Smooth muscle cell of the brain vasculature (primary cell): ENCODE measurements at places on chromosomes 11 and 22.

GRCh38 chr11:78248903-78249302 lies 60.2 kb downstream of the USP35 start:
- no peak for DNase-seq

GRCh38 chr11:2374456-2375201 lies 2.5 kb upstream of the CD81 start:
- DNase-seq = no peak

GRCh38 chr11:15106201-15106965 lies 8.3 kb upstream of the INSC start:
- DNase-seq = no peak

DNA sequence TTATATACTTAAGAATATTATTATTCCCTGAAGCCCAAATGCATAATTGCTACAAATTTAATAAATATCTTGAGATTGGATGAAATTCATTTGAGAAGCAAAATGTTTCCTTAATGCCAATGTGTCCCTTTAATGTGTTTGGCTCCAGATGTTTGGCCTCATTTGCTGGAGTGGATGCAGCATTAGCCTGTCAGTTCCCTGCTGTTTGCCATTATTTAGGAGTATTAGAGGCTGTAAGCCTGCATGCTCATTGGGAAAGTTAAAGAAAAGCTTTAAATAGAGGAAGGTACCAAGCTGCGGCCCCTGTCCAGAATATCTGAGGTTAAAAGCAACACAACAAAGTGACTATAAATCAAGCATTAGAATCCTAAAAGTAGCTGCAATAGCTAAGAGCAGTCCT lies 54.8 kb upstream of the PITPNB start:
- no peak for DNase-seq

DNA sequence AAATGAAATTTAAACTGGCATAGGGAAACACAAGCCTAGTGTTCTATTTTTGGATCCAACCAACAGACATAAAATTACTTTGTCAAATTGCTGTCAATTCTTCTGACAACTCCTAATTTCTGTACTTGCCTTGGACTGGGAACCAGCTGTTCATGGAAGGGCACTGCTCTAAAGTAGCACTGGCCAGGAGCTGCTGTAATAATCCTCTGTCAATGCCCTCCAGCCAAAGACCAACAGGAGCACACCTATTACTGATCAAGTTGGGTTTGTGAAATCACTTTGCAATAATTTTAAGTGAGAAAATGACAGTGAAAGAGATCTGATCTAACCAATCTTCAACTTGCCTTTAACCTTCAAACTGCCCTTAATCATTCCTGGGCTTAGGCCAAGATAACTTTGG lies 18.9 kb upstream of the TMEM123 start:
- no peak for DNase-seq

DNA sequence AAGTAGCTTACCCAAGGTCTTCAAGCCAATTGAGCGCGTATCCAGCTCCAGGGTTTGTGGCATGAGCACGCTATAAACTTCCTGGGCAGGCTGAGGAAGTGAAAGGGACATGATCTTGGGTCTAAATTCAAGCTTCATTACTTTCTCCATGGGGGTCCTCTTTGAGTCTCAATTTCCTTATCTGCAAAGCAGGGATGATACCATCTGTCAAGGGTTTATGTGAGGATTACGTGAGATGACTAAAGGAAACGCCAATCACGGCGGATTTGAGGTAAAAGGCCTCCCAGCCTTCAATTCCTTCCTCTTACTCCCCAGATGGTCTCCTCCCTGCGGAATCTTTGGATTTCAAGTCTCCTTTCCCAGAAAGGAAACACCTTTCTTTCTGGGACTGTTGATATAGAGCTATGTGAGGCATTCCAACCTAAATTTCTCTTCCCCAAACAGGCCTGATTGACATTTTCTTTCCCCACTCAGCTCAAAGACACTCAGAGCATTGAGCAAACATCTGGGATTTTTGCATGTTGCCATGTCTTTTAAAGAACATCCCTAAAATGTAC lies 474.4 kb downstream of the INSC start:
- DNase-seq = no peak

GRCh38 chr11:69912161-69912910 lies 93.1 kb upstream of the FGF3 start:
- DNase-seq = no peak

GRCh38 chr11:117606211-117606610 lies 190.8 kb downstream of the DSCAML1 start:
- DNase-seq = no peak

DNA sequence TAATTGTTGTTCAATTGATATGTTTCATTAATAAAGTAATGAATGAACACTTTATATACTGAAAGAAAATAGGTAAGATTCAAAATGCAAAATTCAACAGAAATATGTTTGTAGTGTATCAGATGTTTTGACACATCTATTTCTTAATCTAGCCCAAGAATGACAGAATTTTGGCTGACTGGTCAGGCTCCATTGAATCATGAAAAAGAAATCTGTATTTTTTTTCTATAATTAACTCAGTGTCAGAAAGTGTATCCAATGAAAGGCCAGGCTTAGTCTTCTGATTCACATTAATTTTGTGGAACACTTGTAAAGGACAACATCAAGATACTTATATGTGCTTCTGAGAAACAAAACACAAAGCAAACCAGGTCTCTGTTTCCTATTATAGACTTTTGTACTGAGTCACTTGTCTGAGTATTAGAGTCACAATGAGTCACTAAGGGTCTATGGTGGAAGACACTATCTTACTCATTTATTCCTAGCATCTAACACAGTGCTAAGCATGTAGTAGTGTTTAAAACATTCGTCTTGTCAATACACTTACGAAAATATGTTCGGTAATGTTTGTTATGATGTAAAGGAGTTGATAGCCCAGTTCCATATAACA lies 297.7 kb upstream of the CCDC90B start:
- DNase-seq = no peak

DNA sequence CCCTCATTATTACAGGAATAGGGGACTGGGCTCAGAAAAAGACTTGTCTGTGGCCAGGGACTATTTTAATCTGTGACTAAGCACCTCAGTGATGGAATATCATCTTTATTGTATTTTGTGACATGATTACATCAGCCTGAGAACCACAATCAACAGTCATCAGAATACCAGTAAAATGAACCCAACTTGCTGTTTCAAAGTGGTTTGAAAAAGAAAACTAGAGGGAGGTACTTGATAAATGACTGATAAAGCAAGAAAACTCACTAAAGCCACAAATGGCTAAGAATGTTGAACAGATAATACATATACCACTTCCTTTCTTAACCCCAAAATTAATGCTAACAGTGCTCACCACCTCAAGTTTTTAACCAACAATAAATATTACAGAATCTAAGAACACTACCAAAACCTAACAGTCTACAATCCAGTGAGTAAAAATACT lies 155.7 kb downstream of the ATG16L2 start:
- DNase-seq = no peak

GRCh38 chr22:43500792-43501785 lies 89.3 kb downstream of the MPPED1 start:
- no peak for DNase-seq
